AG08395 (cell line): ENCODE measurements at places on chromosomes 6 and 20.

GRCh38 chr6:81761197-81761596 is 8.7 kb upstream of the TENT5A start:
- no peak for DNase-seq

GRCh38 chr20:53399083-53399482 is 194.6 kb downstream of the ZNF217 start:
- no peak for DNase-seq

DNA sequence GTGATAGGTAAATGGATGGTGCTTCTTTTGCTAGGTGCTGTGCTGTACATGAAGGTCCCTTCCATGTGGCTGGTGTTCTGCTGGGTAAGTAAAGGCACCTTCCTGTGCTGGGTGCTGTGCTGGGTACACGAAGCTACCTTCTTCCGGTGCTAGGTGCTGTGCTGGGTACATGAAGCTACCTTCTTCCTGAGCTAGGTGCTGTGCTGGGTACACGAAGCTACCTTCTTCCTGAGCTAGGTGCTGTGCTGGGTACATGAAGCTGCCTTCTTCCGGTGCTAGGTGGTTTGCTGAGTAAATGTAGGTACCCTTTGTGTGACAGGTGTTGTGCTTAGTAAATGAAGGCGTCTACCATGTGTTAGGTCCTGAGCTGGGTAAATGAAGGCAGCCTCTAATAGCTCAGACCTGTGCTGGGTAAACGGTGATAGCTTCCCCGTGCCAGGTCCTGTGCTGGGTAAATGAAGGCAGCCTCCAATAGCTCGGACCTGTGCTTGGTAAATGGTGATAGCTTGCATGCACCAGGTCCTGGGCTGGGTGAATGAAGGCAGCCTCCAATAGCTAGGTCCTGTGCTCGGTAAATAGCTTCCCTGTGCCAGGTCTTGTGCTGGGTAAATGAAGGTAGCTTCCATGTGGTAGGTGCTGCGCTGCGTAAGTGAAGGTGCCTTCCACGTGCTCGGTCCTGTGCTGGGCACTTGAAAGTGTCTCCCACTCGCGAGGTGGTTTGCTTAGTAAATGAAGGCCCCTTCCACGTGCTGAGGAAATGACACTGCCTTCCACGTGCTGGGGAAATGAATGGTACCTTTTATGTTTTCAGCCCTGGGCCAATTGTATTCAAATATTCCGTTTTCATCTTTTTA is 115.5 kb downstream of the ERMARD start:
- DNase-seq, result no peak

GRCh38 chr6:163369141-163369540 is 45.4 kb upstream of the QKI start:
- DNase-seq, result no peak

GRCh38 chr6:41576667-41577066 is 30.5 kb downstream of the FOXP4 start:
- DNase-seq, result no peak

- peak; percentile 25 for DNase-seq
Measured at GRCh38 chr6:30061858-30062458, 893 bp downstream of the POLR1H start.

- DNase-seq, result no peak
Measured at GRCh38 chr6:85405175-85405852, 44.6 kb upstream of the NT5E start.

DNA sequence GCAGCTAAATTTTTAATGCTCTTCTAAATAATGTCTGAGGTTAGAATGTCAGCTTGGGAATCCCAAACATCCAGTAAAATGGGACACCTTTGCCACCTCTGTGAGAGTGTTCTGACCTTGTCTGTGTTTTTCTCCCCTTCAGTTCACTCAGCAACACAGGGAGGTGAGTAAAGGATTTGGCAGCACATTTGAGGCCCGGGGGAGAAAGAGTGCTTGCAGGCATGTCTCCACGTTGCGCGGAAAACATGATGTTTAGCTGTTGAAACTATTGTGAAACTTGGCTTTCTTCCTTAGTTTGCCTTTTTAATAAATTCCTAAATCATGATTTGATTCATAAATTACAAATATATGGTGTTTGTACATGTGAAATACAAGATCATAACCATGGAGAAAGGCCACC is 707.8 kb upstream of the FLRT3 start:
- peak; percentile 54 for DNase-seq

- DNase-seq, result peak; percentile 55
Measured at GRCh38 chr6:97697456-97697855, 414.4 kb upstream of the MMS22L start.

DNA sequence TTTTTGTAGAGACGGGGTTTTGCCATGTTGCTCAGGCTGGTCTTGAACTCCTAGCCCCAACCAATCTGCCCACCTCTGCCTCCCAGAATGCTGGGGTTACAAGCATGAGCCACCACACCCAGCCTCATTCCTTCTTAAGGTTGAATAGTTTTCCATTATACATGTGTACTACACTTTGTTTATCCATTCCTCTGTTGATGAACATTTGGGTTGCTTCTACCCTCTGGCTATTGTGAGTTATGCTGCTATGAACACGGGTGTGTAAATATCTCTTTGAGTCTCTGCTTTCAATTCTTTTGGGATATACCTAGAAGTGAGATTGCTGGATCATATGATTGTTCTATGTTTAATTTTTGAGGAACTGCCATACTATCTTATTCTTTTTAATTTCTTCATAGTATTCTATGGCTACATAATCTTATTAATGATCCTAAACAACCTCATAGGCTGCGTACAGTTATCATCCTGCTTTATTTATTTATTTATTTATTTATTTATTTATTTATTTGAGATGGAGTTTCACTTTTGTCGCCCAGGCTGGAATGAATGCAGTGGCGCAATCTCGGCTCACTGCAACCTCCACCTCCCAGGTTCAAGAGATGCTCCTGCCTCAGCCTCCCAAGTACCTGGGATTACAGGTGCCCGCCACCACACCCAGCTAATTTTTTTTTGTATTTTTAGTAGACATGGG is 49.2 kb upstream of the TLDC2 start:
- no peak for DNase-seq

DNA sequence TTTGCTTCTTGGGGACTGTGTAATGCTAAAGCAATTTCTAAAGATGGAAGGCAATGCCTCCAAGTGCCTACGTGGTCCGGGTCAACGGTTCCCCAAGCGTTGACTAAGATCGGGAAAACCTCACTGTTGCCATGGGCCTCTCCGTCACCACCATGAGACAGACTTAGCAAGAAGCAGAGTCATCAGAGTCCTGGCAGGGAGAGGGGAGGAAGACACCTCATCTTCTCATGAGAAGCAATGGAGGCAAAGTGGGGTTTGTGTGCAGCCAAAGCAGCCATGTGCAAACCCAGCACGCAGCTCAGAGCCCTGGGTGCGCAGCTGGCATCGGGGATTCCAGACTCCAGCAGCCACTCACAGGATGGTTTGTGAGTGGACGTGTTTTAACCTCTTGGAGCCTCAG is 111.4 kb downstream of the SYNDIG1 start:
- no peak for DNase-seq

GRCh38 chr20:50425076-50425475 is 85.1 kb upstream of the PTPN1 start:
- DNase-seq, result no peak

DNA sequence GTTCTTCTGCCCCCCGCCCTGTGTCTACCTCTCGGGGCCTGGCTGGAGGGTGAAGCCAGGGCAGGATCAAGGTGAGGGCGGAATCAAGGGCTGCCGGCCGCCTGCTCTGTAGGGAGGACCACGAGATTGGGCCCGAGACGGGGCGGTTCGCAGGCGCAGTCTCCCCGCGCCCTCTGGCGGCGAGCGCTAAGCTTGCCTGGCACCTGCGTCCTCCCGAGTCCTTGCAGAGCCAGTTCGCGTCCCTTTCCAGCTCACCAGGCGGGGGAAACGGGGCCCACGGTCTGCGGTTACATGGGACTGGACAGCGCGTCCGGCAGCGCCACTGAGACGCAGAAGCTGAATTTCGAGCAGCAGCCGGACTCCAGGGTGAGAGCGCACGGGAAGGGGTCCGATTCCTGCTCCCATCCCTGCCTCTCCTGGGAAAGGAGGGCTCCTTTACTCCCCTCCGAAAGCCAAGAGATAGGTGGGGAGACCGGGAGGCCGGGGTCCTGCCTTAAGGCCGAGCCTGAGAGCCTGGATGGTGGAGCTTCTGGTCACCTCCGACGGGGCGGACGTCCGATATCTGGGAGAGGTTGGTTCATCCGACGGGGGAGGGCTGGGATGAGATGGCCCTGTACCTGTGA is 3.6 kb upstream of the MATN4 start:
- peak; percentile 83 for DNase-seq
